Iris pigment epithelial cell (primary cell): ENCODE measurements at places on chromosomes 13 and 19.
A peak's percentile ranks its signal among the peaks of the same experiment; 100 is the strongest.

- no peak for DNase-seq
Measured at GRCh38 chr13:69619651-69620050, 488.0 kb upstream of the ATXN8OS start.

- no peak for DNase-seq
Measured at GRCh38 chr13:51913421-51914136, 51.8 kb downstream of the CCDC70 start.

DNA sequence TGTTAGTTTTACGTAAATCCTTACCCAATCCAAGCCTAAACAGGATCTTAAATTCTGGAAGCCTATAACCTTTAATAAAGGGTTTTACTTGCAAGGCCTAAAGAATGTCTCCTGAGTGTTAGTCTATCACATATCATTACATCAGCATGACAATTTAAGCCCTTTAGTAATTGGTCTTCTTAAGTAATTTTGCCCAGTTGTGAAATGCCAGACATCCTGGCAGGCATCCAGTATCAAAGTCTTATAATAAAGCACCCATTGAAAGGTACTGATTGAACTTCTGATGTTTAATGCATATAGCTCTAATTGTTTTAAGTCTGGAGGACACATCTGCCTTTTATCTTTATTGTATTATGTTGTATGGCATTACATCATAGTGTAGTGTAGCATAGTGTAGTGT, 1078.9 kb downstream of the SLITRK1 start:
- peak; percentile 4 for DNase-seq

DNA sequence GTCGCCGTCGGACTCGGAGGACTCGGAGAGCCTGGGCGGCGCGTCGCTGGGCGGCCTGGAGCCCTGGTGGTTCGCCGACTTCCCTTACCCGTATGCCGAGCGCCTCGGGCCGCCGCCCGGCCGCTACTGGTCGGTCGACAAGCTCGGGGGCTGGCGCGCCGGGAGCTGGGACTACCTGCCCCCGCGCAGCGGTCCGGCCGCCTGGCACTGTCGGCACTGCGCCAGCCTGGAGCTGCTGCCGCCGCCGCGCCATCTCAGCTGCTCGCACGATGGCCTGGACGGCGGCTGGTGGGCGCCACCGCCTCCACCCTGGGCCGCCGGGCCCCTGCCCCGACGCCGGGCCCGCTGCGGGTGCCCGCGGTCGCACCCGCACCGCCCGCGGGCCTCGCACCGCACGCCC, 2.5 kb upstream of the GRWD1 start:
- DNase-seq = peak; percentile 26

DNA sequence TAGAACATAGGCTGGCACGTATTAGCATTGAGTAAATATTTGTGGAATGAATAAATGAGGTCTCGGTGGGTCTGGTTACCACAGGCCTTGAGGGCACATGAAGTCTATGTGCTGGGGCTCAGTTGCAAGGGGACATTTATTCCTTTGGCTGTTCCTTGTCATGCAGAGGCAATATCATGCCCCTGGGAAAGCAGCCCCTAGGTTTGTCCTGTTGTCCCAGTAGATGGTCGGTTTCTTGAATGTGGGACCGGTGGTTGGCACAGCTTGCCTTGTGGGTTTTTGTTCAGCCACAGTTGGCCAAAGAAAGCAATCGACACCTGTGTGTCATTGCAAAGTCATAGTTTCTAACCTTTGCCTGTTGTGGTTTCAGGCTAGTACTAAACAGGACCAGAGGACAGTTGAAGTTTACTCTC, 24.7 kb upstream of the GPR183 start:
- DNase-seq = no peak

GRCh38 chr19:8452446-8453123, 7.8 kb downstream of the HNRNPM start:
- DNase-seq = no peak

DNA sequence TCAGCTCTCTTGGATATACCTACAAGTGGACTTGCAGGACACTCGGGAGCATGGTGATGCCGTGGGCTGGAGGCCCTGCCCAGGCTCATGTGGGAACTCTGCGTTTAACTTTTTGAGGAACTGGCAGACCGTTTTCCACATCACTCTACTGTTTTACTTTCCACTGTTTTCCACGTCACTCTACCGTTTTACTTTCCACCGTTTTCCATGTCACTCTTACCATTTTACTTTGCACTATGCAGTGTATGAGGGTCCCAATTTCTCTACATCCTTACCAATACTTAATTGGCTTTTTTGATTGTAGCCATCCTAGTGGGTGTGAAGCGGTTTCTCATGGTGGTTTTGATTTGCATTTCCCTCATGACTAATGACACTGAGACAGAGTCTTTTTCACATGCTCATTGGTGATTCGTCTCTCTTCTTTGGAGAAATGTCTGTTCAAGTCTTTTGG, 40.5 kb downstream of the GATAD2A start:
- no peak for DNase-seq

DNA sequence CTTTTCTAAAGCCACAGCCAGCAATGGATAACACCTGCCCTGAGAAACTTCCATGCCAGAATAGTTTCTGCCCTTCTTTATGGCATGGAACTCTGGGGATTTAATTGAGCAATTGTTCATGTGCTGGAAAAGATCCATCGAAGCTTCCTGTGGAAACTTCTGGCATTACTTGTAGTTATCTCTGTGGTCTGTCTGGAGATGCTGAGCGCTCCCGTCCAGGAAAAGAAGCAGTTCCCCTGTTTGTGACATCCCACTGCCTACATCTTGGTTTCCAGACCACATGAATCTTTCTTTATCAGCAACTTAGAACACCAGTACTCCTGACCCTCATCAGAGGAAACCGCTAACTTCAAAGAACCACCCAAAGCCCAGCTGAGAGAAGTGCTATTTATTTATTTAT, 24.6 kb downstream of the FLT1 start:
- DNase-seq = peak; percentile 42

DNA sequence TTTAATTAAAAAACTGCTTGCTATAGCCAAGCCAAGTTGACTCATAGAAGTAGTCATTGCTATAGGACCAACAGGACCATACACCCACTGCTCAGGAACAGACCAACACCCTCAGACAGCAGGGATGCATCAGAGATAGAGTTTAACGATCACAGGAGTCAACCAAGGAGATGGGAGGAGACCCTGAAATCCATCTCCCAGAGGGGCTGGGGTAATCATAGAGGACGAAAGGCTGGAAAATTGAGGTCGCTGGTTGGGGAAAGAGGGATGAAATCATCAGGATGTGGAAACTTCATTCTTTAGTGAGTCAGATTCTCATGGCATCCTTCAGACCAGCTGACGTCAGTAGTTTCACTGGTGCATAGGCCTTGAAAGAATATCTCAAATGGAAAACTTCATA, 160.4 kb upstream of the GPC6 start:
- peak; percentile 64 for DNase-seq

DNA sequence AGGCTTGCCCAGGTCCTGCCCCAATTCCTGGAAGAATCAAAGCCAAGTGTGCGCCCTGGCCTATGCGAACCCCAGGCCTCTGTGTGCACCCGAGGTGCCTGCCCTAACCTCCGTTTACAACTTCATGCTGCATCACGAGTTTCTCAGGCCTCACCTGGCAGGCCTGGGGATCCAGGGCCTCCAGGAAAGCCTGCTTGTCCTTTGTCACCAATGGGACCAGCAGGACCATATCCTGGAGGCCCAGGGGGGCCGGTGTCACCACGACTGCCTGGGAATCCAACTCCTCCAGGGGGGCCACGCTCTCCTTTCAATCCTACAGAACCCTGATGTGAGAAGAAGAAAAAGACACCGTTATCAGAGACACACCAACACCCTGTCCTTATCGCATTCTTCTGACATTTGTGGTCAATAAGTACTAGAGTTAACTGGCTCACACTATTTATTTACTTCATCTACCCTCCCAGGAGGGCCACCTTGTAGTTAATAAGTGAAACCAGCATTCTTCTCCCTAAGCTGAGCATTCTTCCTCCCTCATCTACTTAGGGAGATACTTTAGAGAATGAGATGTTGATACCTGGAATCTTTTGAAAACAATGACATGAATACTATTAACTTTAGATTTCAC, 120.6 kb downstream of the COL4A1 start:
- no peak for DNase-seq
